ENCODE measurements at places on chromosomes 3 and 15.
A peak's percentile ranks its signal among the peaks of the same experiment; 100 is the strongest.

DNA sequence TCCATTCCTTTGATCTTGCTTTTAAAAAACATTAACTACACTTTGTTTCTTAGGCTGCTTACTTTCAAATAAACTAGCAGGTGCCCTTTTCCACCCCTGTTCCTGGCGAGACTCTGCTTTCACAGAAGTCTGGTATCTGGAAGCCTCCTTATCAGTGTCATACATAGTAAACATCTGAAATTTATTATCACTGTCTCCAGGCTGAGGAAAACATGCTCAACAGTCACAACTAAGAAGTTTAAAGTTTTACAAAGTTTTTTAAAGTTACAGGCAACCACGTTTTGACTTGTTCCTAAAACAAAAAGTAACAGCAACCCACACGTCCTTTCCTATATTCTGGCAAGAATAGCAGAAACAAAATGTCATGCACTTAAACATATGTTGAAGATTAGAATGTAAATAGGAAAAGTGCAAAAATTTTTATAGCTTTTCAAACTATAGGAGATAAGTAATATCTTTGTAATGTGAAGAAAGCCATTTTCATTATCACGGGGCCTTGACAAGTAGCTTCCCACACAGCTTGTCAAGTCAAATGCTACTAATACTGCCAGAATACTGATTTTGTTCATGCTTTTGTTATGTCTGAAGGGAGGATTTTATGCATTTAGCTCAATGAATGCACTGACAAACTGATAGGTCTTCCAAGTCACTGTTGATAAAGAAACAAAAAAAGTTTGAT is 275.2 kb upstream of the KCNMB2 start:
- DNase-seq = no peak

DNA sequence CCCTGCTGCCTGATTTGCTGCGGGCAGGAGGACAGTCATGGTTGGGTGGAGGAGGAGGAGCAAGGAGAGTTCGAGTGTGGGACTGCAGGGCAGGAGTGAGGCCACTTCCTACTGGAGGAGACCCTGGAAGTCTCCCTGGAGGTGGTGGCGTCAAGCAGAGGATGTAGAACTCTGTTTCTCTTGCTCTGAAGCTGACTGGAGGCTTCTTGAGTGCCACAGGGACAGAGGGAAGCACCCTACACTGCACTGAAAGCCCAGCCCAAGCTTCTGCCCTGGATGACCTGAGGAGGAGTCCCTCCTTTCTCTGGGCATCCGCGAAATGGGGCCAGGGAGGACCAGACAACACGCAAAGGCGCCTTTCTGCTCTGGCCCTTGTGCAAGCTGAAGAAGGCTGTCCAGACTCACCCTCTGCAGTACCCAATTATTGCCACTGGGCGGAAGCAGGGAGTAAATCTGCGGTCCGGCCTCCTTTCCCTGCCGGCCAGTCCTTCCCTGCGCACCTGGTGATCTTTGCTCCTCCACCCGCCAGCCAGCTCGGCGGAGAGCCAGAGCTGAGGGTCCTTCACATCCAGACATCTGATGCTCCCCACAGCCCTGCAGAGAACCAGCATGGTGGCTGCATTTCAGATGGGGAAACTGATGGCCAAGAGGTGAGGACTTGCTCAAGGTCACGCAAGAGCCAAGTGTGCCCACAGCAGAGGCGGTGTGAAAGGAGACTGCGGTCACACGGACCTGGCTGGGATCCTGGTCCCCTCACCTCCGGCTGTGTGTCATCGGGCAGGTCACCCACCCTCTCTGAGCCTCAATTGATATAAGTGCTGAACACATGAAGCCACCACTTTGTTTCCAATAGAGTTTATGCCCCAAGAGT is 207.1 kb downstream of the TBC1D2B start:
- peak; percentile 21 for DNase-seq

DNA sequence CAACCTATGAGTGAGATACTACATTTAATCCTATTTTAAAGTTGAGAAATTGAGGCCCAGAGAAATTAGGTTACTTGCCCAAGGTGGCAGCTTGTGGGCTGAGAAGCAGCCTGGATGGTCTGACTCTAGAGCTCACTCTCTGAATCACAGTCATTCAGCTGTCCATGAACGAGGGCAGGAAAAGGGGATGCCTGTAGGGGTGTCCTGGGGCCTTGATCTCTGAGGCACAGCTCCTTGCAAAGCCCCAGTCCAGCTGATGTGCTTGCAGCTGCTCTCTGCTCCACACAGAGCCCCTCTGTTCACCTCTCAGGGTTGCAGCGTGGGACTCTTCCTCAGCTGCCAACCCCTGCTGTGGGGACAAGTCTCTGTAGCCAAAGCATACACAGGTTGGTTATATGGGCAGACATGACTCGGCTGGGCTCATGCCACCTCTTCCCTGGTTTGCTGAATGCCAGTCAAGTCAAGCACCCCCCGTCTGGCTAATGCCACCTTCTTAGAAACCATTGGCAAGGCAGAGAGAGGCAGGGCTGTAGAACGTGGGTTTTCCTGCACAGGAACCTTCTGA is 56.8 kb downstream of the GASK1A start:
- DNase-seq = no peak

DNA sequence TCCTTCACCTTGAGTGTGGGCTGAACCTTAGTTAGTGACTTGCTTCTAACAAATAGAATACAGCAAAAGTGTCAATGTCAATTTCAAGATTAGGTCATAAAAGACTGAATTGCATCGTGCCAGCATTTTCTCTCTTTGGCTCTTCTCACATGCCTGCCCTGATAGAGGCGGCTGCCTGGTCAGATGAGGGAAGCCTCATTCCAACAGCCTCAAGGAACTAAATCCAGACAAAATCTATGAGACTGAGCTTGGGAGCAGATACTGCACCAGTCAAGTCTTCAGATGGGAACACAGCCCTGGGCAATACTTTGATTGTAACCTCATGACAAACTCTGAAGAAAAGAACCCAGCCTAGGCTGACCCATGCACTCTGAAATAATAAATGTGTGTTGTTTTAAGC is 63.5 kb upstream of the MFGE8 start:
- DNase-seq = no peak

- no peak for DNase-seq
These were observed 58.3 kb downstream of the SCN10A start for GRCh38 chr3:38757721-38758120.
